ENCODE measurements at places on chromosomes 16 and 17.

DNA sequence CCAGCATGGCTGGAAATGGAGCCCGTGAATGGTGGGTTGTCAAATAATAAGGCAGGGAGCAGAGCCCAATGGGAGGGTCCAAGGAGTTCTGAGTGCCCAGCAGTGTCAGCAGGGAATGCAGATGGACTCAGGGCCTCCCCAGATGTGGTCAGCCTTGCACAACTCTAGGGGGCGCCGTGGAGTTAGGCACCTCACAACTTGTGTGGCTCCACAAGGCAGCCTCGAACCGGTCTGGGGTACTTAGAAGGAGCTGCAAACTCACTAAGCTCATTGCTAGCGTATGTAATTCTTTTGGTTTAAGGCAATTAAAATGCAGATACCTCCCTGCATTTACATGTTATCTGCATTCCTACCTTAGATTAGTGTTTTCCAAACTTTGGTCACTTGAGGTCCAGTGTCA lies 18.1 kb downstream of the IRF8 start:
- DNase-seq = no peak

- DNase-seq = peak; percentile 73
These were observed 99.4 kb upstream of the CHMP6 start for GRCh38 chr17:80892019-80892855.

GRCh38 chr17:76179496-76180467 lies 38.7 kb upstream of the FOXJ1 start:
- DNase-seq = no peak

DNA sequence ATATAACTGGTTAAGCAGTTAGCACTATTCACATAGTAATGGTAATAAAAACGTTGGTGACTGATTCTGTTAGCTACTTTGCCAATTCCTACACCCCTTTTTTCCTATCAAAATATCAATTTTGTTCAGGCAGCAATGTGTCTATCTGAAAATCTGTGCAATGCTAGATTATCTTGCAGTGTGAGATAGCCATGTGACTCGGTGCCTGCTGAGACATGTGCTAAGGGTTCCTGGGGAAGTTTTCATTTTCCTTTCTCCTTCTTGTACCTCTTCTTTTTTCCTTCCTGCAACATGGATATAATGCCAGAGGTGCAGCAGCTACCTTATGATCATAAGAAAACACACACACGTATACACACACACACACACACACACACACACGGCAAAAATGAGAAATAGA lies 100.5 kb upstream of the SHISA6 start:
- DNase-seq = no peak

DNA sequence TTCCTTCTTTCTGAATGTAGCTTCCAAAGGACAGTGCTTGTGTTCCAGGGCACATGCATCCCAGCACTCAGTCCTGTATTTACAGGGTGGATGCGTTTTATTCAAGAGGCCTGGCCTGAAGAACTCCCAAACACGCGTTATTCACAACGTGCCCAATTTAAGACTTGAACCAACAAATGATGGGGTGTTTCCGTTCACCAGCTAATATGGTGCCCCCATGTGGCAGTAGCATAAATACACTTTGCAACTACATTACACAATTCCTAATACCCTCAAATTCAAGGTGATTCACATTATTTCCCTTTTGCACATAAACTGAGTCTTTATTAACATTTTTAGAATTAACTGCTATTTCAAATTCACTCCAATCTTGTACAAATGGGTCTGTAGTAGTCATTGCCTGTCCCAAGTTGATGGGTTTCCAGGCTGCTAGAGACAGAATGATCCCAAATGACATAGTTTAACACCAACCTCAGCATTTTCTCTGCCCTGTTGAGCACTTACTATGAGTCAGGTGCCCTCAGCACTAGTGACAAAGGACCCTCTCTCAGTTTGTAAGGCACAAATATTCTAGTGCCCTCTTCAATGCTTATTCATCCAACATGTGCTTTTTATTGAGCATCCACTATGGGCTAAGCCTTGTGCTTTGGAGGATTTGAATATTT lies 26.9 kb downstream of the HSD17B2 start:
- no peak for DNase-seq

GRCh38 chr16:47493381-47494337 lies 32.5 kb downstream of the PHKB start:
- no peak for DNase-seq

Data from activated T-helper 1 cell treated with anti-CD3 and anti-CD28 coated beads, Interleukin-2, amount 50 U/mL, for 16 hours (primary cell).